ENCODE measurements at places on chromosomes 7 and 10.

- no peak for DNase-seq
Observed at GRCh38 chr10:65430979-65431378, 1494.9 kb upstream of the LRRTM3 start.

- DNase-seq = no peak
Observed at GRCh38 chr10:12091421-12091820, 22.7 kb downstream of the DHTKD1 start.

DNA sequence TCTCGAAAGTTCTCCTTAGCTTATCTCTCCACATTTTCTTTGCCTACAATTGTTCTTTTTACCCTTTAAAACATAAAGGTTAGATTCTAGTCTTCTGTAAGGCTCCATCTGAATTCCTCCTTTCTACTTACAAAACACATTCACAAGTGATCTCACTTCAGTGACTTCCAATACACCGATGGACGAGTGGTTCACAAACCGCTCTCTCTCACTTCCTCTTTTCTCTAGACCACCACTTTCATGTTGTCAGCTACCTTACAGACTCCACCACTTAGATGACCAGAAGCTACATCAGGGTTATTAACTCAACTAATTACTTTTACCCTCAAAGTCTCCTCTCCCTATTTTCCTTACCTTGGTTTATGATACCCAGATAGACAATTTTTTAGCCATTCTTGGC is 11.8 kb downstream of the MET start:
- no peak for DNase-seq

GRCh38 chr7:18459484-18460245 is 35.9 kb upstream of the HDAC9 start:
- DNase-seq = no peak

DNA sequence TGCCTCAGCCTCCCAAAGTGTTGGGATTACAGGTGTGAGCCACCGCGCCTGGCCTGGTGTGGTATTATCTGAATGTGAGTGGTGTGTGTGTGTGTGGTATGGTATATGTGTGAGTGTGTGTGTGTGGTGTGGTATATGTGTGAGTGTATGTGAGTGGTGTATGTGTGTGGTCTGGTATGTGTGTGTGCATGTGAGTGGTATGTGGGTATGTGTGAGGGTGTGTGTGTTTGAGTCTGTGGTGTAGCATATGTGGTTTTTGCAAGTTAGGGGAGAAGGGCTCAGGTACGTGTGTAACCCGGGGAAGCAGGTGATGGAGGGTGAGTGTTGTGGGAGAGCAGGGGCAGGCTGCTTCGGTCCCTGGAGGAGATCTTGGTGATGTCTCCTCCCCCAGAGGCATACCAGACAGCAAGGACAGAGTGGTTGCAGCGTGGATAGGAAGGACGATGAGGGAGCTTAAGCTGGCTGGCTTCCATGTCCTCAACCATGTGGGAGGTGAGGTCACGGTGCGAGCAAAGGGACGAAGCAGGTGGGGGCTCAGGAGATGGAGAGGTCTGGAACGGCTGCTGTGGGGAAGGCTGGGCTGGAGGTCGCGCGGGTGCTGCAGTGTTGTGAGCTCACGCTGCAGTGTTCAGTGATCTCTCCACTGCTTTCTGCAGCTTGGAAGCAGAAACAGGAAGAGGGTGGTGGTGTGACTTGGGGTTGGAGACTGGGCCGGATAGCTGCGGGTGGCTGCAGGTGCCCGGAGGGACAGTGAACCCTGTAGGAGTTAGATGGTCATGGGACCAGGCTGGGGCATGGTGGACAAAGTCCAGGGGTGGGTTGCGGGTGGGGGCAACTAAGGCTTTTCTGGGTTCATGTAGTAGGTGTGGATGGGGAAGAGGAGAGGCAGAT is 5.0 kb downstream of the ZYX start:
- no peak for DNase-seq

DNA sequence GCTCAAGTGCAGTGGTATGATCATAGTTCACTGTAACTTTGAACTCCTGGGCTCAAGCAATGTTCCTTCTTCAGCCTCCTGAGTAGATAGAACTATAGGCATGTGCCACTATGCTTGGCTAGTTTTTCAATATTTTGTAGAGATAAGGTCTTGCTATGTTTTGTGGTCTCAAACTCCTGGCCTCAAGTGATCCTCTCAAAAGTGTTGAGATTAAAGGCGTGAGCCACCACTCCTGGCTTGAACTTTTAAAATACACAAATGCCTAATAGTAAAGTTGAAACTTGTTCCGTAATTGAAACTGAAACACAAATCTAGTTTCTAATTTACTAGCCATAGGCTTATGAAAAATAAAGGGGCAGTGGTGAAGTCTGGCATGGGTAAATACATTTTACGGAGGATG is 65.7 kb downstream of the AP3M1 start:
- no peak for DNase-seq

- DNase-seq = no peak
Observed at GRCh38 chr7:91194841-91195240, 69.4 kb upstream of the FZD1 start.

DNA sequence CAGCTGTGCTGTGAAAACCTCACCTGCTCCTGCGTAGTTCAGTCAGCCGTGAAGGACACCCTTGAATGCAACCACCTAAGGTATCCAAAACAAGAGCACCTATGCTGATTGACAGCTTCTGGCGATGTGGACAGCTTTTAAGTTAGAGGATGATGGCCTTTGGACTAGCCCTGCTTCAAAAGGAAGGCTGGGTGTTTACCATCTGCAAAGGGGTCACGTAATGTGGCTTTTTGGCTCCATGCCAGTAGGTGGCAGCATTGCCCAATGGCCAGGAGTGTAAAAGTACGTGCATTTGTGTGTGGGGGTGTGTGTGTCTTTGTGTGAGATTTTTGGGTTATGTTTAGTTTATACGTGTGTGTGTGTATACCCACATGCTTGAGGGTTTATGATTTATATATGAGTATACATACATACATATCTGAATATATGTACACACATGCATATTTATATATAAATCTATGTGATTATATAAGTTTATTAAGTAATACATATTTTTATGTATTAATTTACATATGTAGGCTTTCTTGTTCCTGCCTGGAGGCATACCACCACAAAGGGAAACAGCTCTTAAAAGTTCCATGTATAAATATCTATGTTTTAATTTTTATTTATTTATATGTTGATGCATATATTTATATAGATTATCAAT is 236.3 kb upstream of the ANKRD30A start:
- DNase-seq = peak; percentile 8

DNA sequence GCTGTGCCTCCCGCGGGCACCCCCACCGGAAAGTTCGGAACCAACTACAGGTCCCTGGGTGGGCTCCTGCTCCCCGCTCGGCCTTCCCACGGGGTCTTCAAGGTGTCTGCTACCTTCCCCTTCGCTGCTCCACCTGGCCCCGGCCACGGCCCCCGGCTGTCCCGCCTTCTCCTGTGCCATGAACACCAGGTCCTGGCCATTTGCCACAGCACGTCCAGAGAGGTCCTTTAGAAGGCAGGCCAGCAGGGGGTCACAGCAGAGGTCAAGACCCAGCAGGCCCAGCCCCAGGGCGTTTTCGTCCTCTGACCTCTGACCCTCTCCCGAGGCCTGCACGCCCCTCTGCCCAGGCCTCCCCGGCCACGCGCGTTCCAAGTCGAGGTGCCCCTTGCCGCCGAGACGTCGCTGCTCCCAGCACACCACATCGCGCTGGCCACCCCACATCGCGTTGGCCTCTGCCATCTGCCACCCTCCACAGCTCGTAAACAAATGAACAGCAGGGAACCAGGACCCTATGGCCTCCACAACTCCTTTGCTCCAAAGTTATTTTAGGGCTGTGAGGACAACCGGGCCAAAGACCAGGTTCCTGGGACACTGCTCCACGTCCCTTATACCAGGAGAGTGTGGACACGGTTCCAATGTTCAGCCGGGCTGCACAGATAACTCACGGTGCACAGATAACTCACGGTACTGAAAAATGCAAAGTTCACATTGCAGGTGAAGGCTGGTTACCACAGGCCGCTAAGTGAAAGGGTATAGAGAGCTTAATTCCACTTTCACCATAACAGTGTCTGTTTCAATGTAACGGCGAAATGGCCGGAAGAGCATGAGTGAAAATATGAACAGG is 74.3 kb downstream of the CFAP46 start:
- no peak for DNase-seq

DNA sequence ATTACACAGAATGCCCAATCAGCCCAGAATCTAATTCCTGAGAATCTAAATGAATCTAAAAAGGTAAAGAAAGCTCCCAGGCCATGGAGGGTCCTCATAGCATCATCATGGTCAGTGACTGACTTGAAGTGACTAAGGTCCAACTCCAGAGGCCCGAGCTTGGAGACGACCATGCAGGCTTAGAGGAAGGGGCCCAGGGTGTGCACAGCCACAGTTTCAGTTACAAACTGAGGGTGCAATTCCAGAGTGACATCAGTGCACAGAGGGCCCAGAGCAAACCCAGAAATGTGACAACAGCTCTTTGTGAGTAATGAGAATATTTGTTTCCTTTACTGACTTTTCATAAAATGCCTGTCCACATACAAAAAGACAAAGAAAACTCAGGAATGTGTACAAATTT is 170.0 kb downstream of the TNS3 start:
- no peak for DNase-seq

DNA sequence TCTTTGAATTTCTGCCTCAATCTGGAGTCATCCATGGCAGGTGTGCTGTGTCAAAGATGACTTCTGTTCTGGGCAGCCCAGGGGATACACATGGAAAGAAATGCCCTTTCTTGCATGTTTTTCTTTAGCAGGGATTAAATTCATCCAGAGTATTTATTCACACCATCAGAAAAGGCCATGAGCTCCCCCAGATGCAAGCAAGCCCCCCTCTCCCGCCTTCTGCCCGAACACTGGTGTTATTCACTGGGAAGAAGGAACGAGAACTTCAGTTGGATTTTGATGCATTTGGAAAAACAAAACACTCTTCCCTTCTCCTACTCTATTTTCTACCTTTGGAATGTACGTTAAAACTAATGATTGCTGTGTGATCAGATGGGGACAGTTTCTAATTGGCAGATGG is 1.4 kb downstream of the PLPP4 start:
- no peak for DNase-seq

DNA sequence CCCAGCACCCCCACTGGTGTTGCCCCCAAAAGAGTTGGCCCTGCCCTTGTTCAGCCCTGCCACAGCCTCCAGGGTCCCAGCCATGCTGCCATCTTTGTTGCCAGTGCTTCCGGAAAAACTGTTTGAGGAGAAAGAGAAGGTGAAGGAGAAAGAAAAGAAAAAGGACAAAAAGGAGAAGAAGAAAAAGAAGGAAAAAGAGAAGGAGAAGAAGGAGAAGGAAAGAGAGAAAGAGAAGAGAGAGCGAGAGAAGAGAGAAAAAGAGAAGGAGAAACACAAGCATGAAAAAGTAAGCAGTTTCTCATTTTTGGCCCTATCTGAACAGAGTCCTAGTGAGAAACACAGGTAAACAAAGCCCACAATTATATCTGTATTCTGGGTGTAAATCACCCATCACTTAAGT is 89.0 kb upstream of the GATA3 start:
- no peak for DNase-seq

- no peak for DNase-seq
Observed at GRCh38 chr7:127732306-127732705, 80.3 kb downstream of the SND1 start.

DNA sequence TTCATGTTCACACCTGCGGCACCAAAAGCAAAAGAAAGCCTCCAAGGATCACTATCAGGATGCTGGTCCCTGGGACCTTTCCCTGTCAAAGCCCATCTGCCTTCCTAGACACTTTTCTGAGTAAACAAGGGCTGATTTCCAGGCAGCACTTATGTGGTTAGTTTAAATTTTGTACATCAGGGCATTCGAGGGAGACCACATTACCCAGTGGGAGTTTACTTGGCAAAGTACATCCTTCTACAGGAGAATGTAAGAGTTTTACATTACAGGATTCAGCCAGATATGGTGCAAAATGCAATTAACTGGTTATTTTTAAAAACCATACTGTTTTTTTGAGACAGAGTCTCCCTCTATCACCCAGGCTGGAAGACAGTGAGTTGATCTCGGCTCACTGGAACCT is 132.1 kb downstream of the CSTF2T start:
- DNase-seq = no peak

- no peak for DNase-seq
Observed at GRCh38 chr7:41763626-41764025, 60.7 kb upstream of the INHBA start.

GRCh38 chr7:146892151-146892550 is 775.5 kb downstream of the CNTNAP2 start:
- no peak for DNase-seq

DNA sequence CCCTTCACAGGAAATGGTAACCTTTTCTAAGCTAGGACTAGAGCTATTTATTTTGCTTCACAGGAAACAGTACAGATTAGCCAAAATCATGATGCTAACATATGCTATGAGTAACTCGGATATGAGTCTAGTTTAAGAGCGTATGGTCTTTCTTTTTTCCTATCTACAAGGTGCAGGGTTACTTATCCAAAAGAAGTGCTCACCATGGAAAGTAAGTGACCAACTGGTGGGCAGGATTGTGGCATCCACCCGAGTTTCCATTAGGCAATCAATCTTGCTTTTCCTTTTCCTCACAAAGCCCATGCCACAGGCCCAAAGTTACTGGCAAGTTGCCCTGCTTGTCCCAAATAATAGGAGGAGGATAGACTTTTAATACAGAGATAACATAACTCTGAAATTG is 765.1 kb upstream of the POM121L12 start:
- DNase-seq = no peak

GRCh38 chr10:35218339-35218955 is 91.8 kb downstream of the CREM start:
- peak; percentile 65 for DNase-seq

DNA sequence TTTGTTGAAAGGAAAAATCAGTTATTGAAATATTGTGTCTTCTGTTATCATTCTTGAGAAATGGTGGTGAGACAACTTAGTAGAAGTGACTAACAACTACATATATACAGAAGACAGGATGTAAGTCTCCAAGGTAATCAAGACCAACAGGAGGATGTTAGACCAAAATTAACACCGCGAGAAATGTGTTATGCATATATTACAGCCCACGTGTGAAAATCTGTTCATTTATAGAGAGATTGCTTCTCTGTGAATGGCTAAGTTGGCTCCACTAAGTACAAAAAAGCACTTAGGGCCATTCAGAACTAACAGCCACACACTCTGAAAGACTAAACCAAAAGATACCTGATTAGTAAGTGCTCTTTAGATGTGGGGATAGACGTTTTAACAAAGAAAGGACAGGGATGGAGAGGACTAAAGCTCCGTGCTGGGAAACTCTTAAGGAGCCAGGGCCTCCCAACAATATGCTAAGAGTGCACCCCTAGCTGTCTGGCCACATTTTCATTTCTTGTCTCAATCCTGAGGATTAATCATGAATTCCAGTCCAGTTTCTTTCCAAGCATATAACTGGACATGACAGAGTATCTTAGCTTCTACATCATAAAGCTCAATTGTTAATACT is 26.5 kb downstream of the HDAC9 start:
- no peak for DNase-seq

DNA sequence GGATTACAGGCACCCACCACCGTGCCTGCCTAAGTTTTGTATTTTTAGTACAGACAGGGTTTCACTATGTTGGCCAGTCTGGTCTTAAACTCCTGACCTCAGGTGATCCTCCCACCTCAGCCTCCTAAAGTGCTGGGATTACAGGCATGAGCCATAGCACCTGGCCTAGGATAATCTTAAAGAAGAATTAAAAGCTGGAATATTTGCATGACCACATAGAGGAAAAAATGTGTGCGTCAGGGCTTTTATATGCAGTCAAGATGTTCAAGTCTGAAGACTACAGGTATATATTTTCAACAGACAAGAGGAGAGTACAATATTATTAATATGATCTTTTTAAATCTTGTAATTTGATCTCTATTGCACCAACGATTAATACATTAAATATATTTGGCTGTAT is 39.5 kb downstream of the GNG11 start:
- DNase-seq = no peak

GRCh38 chr7:148941598-148942275 is 57.6 kb upstream of the EZH2 start:
- peak; percentile 30 for DNase-seq

- no peak for DNase-seq
Observed at GRCh38 chr7:148670807-148671206, 27.9 kb upstream of the CUL1 start.

Measured in stimulated activated CD8-positive, alpha-beta memory T cell treated with anti-CD3 and anti-CD28 coated beads, Interleukin-7, amount 100 ng/mL, for 24 hours (primary cell).